Activated naive CD4-positive, alpha-beta T cell (primary cell): ENCODE measurements at places on chromosomes 6 and 20.

DNA sequence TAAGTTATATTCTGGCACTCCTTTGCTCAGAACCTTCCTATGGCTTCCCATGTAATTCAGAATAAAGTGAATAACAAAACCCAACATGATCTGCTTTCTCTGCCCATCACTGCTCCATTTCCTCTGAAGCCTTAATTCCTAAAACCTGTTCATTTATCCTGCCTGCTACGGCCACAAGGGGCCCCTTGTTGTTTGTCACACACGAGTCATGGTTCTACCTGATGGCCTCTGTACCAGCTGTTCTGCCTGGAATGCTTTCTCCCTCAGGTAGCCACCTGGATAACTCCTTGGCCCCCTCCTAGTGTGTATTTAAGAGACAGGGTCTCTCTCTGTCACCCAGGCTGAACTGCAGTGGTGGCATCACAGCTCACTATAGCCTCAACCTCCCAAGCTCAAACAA lies 26.8 kb downstream of the ERGIC3 start:
- DNase-seq, result no peak

DNA sequence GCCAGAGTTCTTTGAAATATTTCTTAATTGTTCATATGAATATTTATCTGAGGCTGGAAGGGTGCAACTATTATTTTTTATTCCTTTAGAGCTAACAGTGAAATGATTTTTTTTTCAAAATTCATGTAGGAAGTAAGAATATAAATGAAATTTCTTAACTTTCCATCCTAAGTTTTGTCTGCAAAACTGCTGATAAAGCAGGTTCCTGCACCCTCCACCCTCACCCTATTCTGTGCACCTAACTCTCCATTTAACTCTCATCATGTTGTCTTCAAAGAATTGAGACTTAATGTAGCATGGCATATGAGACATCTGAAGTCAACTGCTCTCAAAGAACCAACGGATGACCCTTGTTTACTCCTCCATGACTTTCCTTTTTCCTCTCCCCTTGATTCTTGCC lies 23.5 kb upstream of the MANEA start:
- DNase-seq, result no peak

DNA sequence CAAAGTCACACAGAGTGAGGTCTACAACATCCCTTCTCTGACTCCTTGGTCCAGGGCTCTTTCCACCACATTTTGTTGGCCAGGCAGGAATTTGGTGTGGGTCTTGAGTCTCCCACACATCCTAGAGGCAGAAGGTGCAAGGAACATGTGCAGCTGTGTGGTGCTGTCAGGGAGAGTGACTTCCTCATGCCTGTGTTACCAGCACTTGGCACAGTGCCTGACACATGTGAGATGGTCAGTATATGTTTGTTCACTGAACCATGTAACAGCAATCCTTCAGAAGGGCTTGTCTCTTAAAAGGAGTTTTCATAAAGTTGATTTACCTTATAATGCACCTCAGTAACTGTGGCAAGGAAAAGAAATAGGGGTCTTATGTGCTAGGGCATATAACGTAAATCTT lies 168.5 kb downstream of the CDC5L start:
- DNase-seq, result no peak

DNA sequence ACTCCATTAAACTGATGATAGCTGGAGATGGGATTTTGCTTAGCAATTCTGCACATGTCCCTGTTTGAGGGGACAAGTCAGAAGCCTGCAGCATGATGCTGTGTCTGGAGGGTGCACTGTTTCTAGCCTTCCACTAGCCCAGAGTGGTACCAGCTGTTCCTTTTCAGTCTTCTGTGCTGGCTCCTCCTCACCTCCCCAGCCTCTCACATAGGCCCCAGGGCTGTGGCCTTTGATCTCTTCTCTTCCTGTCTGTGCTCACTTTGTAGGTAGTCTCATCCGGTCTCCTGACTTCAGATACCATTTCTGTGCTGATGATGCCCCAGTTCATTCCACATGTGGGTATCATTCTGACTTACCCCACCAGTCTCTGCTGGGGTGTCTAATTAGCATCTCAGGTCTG lies 126.3 kb downstream of the HIVEP1 start:
- DNase-seq, result no peak

DNA sequence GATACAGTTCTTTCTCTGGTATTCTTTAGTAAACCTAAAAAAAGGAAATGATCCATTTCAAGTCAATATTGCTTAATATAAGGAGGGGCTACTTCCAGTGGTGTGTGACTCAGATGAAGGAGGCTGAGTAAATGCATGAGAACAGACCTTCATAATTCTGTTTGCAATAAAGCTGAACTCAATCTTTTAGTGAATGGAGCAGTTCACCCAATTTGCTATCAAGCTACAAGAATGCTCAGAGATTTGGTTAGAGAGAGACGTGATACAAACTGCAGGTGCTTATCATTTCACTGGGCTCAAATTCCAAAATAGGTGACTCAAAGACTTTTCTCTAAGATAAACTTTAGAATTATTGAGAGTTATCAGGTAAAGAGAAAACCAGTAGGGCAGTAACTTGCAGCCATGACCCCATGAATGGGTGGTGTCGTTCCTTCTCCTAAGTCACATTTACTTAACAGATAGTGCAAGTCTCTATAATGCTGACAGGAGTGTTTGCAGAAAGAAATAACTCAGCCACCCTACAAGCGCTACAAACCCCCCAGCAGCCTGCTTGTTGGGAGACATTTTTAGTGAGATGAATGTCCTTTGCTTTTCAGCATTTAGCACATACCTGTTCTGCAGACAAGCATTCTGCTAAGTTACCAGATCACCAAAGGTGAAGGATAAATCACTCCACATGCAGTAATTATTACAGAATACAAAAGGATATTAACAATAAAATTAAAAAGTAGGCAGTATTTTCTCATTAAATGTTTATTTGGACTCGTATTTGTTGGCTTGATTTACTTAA lies 16.4 kb upstream of the BLOC1S5 start:
- DNase-seq, result no peak

DNA sequence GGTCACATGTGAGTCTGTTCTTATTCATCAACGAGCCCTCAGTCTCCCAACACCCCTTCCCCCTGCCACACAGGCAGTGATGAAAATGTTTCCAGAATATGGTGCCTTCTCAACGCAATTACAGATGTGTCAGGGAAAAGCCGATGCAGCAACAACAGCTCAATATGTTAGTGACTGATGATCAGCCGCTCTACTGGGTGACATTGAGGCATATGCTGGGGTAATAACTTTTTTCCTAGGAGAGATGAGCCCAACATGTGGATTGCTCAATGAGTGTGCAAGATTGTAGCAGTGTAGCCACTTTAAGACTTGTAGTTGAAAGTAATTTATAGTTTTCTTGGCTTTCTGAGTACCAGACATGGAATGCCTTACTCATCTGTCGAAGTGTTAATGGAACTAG lies 49.4 kb downstream of the DTD1 start:
- DNase-seq, result no peak

DNA sequence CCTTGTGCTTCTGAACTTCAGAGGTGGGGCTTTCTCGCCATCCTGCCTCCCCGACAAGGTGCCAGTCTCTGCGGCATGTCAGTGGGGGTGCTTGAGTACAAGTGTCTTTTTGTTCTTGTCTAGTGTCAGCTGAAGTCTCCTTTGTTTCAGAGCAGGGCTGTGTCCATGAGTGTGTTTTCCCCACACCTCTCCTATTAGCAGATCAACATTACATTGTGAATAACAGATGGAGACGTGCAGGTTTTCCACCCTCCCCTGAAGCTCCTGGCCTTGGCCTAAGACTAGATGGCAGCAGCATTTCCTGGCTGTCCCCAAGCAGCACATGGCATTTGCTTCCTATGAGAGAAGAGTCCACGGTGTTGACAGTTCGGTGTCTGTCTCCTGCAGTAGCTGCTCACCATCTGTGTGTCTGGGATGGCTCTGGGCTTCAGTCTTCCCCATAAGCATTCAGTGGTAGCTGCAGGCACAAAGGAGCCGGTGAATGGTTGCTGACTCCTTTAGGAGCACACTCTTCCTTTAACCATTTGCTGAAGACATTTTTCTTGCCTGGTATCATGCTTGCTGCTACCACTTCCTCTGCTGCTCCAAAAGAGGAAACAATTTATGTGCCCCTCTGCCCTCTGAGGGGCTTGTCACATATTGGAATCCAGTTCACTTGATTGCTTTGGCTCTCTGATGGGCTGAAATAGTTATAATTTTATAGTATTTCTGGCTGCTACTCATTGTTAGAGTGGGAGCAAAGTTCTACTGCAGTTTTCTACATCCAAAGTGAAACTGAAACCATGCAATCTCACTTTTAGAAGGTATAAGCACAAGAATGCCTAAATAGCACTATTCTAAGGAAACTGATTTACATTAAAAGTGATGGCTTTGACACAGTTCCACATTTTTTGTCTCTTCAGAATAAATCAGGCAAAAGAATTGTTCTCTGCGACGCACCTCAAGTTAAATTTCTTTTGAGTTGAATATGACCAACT lies 913.0 kb downstream of the C6orf118 start:
- no peak for DNase-seq

GRCh38 chr6:12048609-12049008 lies 36.5 kb downstream of the HIVEP1 start:
- DNase-seq, result no peak

DNA sequence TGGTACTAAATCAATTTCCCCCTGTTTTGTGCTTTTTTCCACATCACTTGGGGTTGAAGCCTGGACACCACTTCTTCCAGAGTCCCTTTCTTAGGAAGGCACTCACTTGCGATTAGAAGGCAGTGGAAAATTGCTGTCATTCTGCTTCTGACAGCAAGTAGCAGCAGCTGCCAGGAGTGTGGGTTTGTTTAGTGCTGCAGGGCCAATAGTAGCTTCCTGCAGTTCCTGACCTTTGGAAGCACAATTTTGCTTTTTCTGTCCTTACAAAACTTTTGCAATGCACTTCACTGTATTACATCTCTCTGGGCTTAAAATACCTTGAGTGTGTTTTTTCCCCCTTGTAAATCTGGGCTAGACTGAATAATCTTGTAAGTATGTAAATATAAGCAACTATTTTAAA lies 12.5 kb upstream of the HLA-DRA start:
- no peak for DNase-seq
